ENCODE measurements at places on chromosomes 1 and 21. TPM values are rescaled to one million over a fixed set of nuclear protein-coding genes. Genes with fewer than 3 reads are reported as not detected.

Gene SLC44A3
- not detected for total RNA-seq

Gene ARHGAP29
- not detected for total RNA-seq

Gene EEIG2
- 7.8 TPM for total RNA-seq

Gene OR2T35
- not detected for total RNA-seq

Gene UAP1
- total RNA-seq, result 48.5 TPM

- no peak for DNase-seq
These were observed 405.9 kb downstream of the TTLL7 start for GRCh38 chr1:83593073-83593472.

- DNase-seq, result no peak
These were observed 437.9 kb downstream of the MATN1 start for GRCh38 chr1:30285501-30285932.

GRCh38 chr1:69833536-69833935 lies 265.8 kb downstream of the LRRC7 start:
- DNase-seq, result no peak

DNA sequence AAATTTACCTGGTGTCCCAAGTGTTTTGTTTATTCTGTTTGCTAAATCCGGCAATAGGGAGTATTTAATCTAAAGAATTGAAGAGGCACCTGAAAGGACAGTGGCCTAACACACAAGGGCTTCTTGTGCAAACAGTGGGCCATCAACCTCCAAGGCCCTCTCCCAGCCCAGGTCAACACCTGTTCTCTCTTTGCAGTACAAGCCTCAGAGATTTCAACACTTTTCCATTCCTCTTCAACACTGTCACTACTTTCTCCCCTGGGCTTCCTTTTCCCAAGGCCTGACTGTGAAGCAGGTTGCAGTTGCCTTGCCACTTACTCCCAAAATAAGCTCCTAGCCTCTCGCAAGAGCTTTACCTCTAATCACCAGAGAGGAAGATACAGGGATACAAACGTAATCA lies 3.2 kb upstream of the SNAPIN start:
- DNase-seq, result no peak

DNA sequence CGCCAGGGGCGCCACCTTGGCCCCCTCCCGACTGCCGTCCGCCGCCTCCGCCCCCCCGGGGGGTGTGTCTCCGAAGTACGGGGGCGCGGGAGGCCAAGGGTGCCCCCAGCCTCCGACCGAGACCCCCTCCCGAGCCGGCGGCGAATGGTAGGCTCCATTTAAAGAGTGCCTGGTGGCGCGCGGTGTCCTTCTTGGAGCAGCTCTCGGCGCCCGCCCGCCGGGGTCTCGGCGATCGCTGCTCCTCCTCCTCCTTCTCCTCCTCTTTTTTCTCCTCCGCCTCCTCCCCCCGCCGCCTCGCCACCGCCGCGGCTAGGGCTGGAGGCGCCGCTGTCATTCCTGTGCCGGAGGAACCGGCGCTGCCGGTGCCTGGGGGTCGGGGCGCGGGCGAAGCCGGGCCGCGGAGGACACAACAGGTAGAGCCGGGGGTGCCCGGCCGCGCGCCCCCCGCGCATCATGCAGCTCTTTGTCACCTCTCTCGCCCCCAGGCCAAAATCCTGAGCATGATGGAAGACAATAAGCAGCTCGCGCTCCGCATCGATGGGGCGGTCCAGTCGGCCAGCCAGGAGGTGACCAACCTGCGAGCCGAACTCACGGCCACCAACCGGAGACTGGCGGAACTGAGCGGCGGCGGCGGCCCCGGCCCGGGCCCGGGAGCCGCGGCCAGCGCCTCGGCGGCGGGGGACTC lies at the start of gene KAZN:
Gene KAZN (plus strand): TSS at position 188 of the 685 bp plus-strand sequence.
- DNase-seq, result no peak

DNA sequence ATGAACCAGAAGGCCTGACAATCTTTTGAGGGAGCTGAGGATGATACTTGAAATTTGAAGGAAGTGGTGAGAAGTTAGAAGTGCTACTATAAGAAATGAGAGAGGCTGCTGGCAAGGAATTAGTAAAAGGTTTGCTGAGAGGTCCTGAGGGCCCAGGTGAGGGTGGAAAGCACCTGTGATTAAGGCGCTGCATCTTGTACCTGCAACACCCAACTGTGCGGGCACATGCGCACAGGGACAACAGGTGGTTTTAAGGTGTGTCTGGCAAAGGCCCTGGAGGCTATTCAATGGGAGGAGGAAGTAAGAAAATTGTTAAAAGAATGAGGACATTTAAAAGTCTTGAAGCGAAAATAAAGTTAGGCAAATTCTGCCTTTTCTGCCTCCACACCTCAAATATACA lies 349.3 kb downstream of the RGS7 start:
- DNase-seq, result no peak

DNA sequence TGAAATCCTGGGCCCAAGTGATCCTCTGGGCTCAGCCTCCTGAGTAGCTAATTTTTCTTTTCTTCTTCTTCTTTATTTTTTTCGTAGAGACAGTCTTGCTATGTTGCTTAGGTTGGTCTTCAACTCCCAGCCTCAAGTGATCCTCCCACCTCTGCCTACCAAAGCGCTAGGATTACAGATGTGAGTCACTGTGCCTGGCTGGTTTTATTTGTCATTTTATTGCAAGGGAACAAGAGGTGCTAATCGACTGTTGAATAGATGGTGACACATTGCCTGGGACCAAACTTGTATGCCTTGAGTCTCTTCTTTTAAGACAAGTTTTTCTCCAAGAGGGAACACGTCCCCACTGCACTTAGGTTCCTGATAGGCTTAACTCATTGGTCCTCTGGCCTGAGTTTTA lies 20.0 kb upstream of the KLHDC8A start:
- DNase-seq, result no peak

- no peak for DNase-seq
These were observed 126.4 kb upstream of the SAMSN1 start for GRCh38 chr21:14672466-14672865.
